Cardiac muscle cell (in vitro differentiated cells and primary cell): ENCODE measurements at places on chromosomes 1 and 21. TPM values are rescaled to one million over a fixed set of nuclear protein-coding genes. Genes with fewer than 3 reads are reported as not detected.
A peak's percentile ranks its signal among the peaks of the same experiment; 100 is the strongest.

The SV2A gene
- total RNA-seq: 19.2 and 21.9 TPM in 2 replicates

The SPRR2E gene
- total RNA-seq: not detected in 2 replicates

The PLA2G2C gene
- not detected in 2 replicates for total RNA-seq

The NR5A2 gene
- total RNA-seq: 0.15 TPM in 1 of 2 replicates, not detected in the other

The GPA33 gene
- total RNA-seq: 0.11 and 0.69 TPM in 2 replicates

The ODF2L gene
- total RNA-seq: 21.1 and 29.6 TPM in 2 replicates

The CFHR4 gene
- not detected in 2 replicates for total RNA-seq

The CASQ2 gene
- total RNA-seq: 0.51 and 2.0 TPM in 2 replicates

DNA sequence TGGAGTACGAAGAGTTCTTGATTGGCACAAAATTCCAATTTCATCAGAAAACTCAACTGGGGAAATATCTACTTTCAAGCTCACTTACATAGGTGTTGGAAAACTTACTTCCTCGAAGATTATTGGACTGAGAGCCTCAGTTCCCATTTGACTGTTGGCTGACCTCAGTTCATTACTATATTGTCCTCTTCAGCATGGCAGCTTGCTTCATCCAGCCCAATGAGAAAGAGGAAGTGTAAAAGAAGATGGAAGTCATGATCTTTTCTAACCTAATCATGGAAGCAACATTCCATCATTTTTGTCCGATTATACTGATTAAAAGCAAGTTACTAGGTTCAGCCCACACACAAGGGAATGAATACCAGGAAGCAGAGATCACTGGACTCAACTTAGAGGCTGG, 49.4 kb downstream of the HSD3B1 start:
- no peaks in the 10 kb centered on the region for H3K36me3 ChIP-seq
- H3K4me3 ChIP-seq: no peak overlapping the region
- H3K27me3 ChIP-seq: no peaks in the 10 kb centered on the region
- H3K27ac ChIP-seq: no peak overlapping the region

DNA sequence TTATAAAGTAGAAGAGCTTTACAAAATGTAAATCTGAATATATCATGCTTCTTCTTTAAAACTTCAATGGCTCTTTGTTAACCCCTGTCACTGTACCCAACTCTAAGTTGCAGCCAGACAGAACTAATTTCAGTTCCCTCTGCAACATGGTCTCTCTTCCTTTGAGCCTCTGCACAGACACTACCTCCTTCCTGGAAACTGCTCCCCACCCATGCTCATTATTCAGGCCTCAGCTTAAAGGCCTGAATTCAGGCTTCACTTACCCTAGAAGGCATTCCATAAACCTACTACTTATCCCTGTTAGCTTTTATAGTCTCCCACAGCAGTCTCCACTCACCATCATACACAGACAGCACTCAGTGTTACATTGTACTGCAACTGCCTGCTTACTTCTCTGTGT, 2.6 kb upstream of the EEIG2 start:
- H3K4me3 ChIP-seq: no peak overlapping the region
- H3K27ac ChIP-seq: no peak overlapping the region
- peaks cover 17% of the 10 kb centered on the region for H3K4me1 ChIP-seq
- H3K36me3 ChIP-seq: no peaks in the 10 kb centered on the region
- no peak for DNase-seq

DNA sequence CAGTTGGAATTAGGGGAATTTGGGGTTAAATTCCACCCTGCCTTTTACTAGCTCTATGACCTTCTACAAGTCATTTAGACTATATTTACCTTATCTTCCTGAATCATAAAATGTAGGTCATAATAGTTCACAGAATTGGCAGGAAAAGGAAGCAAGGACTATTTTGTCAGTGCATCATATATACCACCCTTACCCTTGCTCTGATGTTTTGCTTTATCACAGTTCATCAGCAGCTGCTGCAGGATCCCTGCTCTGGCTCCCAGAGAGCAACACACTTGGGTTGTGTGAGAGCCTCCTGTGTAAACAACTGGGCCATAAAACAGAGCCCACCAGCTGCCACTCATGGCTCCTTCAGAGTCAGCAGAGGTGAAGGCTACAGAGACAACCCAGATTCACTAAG, 631.6 kb upstream of the CAMK1G start:
- no peaks in the 10 kb centered on the region for H3K27me3 ChIP-seq
- no peak overlapping the region for H3K27ac ChIP-seq
- no peaks in the 10 kb centered on the region for H3K36me3 ChIP-seq
- DNase-seq: no peak
- H3K4me1 ChIP-seq: no peaks in the 10 kb centered on the region

DNA sequence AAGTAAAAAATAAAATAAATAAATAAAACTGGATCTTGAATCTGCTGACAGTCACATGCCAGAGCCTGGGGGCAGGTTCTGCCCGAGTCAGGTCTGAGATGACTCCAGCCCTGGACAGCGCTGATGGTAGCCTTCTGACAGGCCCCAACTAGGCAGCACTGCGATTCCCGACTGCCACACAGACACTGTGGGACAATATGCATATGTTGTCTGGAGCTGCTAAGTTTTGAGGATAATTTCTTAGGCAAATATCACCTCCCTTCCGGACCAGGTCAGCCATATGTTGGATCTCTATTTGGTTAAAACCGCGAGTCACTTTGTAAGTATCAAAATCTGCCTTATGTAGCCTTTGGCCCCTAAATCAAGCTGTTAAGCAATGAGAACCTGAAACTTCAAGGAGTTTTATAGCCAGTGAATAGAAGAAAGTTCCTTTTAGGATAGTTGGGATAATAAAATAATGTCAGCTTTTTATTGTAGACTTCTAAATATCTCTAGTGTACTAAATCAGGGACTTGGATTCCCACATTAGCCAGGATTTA, 20.8 kb upstream of the TRIM17 start:
- no peaks in the 10 kb centered on the region for H3K36me3 ChIP-seq
- H3K4me3 ChIP-seq: no peak overlapping the region
- peaks cover 8% of the 10 kb centered on the region for H3K4me1 ChIP-seq
- no peak overlapping the region for H3K27ac ChIP-seq

- peaks cover 3% of the 10 kb centered on the region for H3K4me1 ChIP-seq
- H3K36me3 ChIP-seq: no peaks in the 10 kb centered on the region
- no peak overlapping the region for H3K27ac ChIP-seq
These were observed 95.9 kb downstream of the SPSB1 start for GRCh38 chr1:9388335-9389180.

GRCh38 chr1:95953015-95953414, 719.0 kb downstream of the RWDD3 start:
- H3K27ac ChIP-seq: no peak overlapping the region
- peak; percentile 55 for DNase-seq
- no peak overlapping the region for H3K4me3 ChIP-seq
- no peaks in the 10 kb centered on the region for H3K36me3 ChIP-seq
- no peaks in the 10 kb centered on the region for H3K27me3 ChIP-seq
- H3K4me1 ChIP-seq: no peaks in the 10 kb centered on the region

DNA sequence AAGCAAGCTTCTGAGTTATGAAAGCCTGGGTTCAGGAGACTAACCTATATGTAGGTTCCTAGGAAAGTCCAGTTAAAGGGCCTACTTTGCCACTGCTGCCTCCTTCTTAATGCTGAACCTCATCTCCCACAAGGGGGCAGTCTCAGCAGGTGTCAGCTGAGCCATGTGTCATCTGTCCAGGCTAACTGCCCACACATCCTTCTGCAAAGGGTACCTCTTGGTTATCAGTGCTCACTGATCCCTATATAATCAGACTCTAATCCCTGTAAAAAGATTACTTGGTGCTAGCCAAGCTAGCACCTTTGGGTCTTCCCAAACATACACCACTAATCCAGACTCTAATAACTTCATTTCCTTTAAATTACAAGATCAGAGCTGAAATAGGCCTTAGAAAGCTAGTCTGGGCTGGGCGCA, 9.0 kb downstream of the PRDX1 start:
- no peak overlapping the region for H3K4me3 ChIP-seq
- no peaks in the 10 kb centered on the region for H3K27me3 ChIP-seq
- peaks cover 18% of the 10 kb centered on the region for H3K4me1 ChIP-seq
- peaks cover 56% of the 10 kb centered on the region for H3K36me3 ChIP-seq
- peak; percentile 76 for DNase-seq
- H3K27ac ChIP-seq: peak overlapping the region; percentile 74

GRCh38 chr1:60746278-60746791, 336.0 kb upstream of the NFIA start:
- H3K4me1 ChIP-seq: no peaks in the 10 kb centered on the region
- H3K4me3 ChIP-seq: no peak overlapping the region
- DNase-seq: no peak
- no peak overlapping the region for H3K27ac ChIP-seq

DNA sequence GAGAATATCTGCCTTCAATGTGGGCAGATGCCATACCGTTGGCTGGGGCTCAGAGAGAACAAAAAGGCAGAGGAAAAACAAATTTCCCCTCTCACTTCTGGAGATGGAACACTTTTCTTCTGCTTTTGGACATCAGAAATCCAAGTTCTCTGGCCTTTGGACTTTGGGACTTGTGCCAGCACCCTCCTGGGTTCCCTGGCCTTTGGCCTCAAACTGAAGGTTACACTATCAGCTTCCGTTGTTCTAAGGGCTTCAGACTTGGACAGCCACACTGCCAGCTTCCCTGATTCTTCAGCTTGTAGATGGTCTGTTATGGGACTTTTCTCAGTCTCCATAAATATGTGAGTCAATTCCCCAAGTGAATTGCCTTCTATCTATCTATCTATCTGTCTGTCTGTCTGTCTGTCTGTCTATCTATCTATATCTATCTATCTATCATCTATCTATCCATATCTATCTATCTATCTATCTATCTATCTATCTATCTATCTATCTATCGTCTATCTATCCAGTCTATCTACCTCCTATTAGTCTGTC, 778.1 kb upstream of the TMPRSS15 start:
- H3K4me3 ChIP-seq: no peak overlapping the region
- no peak overlapping the region for H3K27ac ChIP-seq
- no peak for DNase-seq

DNA sequence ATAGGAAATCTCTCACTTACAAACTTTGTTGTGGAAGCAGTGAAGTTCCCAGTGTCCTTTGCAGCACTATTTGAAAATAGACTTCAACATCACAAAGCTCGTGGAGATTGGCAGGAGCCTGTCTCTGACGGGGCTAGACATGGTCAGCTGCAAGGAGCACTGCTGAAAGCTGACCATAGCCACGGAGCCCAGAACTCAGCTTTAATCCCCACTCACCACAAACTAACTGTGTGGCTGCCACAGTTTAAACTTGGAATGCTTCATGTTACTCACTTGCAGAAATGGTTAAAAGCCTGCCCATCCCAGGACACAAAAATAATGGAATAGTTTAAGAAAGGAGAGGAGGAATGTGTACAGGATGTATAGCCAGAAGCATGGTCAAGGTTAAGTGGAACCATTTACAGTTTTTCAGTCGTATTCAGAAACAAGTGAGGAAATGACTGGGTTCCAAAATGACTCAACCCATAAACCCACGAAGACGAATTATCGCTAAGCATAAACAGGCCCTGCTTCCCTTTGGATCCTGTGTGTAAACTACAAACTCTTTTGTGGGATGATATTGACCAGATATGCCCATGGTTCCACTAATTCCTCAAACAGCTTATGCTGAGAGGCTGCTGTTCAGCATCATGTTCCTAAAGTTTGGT, 18.2 kb downstream of the DNALI1 start:
- H3K36me3 ChIP-seq: peaks cover 56% of the 10 kb centered on the region
- H3K4me1 ChIP-seq: no peaks in the 10 kb centered on the region
- H3K27me3 ChIP-seq: no peaks in the 10 kb centered on the region
- DNase-seq: peak; percentile 38
- H3K4me3 ChIP-seq: no peak overlapping the region

DNA sequence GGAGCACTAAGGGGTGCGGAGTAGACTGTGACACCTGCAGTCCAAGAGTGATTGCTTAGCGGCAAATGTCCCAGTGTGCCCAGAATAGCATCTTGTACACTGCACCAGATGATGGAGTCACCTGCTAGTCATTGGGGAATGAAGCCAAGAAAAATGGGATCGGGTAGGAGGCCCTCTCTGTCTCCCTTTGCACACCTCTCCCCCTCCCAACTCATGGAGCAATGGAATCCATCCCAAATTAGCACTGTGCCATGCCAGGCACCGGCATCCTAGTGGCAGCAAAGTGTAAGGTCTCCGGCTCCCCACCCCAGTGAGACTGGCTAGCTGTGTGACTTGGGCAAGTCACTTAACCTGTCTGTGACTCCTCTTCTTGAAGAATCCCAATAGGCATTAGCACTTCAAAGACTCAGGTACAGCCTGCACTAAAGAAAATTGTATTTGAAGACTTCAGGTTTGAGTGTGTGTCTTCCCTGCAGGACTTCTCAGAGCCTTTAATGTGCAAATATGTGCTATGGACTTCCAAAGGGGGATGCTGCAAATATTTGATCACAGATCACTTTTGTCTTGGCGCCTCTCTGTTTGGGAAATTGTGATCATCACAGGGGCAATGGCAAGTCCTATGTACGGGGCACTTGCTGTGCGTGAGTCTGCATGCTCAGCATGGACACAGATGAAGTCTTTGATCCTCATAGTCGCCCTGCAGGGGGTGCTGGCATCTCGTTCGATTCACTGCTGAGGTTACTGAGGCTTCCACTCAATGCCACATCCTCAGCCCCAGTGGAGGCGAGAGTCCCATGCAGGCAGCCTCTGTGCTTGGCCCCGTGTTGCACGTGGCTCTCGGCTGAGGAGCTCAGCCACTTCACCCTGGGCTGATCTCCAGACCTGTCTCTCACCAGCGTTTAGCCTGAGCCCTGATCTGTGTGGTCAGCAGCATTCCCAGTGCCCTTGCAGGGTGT, 272.9 kb upstream of the C1orf174 start:
- H3K36me3 ChIP-seq: no peaks in the 10 kb centered on the region
- no peak overlapping the region for H3K27ac ChIP-seq
- H3K4me1 ChIP-seq: no peaks in the 10 kb centered on the region
- no peak overlapping the region for H3K4me3 ChIP-seq
- DNase-seq: no peak

GRCh38 chr1:28516518-28516956, 10.7 kb downstream of the RCC1 start:
- DNase-seq: no peak
- H3K4me3 ChIP-seq: no peak overlapping the region
- no peaks in the 10 kb centered on the region for H3K36me3 ChIP-seq
- H3K4me1 ChIP-seq: peaks cover 6% of the 10 kb centered on the region
- H3K27ac ChIP-seq: peak overlapping the region; percentile 23

DNA sequence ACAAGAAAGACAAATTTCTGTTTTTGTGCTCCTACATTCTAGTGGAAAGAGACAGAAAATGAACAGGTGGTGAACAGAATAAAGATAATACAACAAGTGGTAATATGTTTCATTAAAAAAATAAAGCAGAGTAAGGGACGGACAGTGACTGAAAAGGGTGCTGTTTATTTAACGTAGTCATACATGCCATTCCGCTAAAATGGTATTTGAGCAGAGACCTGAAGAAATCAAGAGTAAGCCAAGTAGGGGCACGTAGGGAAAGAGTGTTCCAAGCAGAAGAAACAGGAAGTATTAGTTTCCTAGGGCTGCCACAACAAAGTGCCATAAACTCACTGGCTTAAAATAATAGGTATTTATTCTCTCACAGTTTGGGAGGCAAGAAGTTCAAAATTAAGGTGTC, 65.6 kb upstream of the KCTD3 start:
- no peaks in the 10 kb centered on the region for H3K36me3 ChIP-seq
- DNase-seq: no peak
- no peaks in the 10 kb centered on the region for H3K27me3 ChIP-seq
- no peak overlapping the region for H3K27ac ChIP-seq
- H3K4me1 ChIP-seq: no peaks in the 10 kb centered on the region
- H3K4me3 ChIP-seq: no peak overlapping the region
